ENCODE measurements at places on chromosomes 4 and X.

GRCh38 chrX:6244666-6245065 is 16.0 kb upstream of the NLGN4X start:
- no peak for DNase-seq

DNA sequence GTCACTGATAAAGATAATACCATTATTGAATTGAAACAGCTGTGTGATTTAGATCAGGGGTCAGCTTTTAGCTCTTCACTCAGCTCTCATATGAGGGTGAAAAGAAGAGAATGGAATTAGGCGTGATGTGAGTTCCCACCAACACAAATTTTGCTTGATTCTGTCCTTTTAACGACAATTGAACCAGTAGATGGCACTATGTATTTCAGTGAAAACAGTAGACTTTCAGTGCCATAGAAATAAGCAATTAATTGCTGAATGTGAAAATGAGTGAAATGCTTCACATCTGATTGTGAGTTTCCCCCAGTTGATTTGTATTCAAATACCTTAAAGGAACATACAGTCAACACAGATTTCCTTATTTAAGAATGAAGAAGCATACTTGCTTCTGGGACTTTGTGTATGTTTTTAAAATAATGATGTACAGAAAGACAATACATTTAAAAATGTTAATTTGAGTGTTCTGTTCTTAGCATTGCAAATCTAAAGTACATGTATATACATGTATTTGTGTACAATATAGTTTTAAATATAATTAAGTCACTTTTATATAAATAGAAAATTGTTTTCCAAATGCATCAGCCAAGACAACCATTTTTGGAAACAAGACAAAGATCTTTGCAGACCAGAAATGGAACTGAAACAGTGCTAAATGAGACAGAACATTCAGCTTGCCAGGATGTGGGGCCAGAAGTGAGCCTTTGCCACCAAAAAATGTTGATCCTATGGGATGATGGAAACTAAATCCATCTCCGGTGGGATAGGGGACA is 178.8 kb downstream of the SNCA start:
- no peak for DNase-seq

DNA sequence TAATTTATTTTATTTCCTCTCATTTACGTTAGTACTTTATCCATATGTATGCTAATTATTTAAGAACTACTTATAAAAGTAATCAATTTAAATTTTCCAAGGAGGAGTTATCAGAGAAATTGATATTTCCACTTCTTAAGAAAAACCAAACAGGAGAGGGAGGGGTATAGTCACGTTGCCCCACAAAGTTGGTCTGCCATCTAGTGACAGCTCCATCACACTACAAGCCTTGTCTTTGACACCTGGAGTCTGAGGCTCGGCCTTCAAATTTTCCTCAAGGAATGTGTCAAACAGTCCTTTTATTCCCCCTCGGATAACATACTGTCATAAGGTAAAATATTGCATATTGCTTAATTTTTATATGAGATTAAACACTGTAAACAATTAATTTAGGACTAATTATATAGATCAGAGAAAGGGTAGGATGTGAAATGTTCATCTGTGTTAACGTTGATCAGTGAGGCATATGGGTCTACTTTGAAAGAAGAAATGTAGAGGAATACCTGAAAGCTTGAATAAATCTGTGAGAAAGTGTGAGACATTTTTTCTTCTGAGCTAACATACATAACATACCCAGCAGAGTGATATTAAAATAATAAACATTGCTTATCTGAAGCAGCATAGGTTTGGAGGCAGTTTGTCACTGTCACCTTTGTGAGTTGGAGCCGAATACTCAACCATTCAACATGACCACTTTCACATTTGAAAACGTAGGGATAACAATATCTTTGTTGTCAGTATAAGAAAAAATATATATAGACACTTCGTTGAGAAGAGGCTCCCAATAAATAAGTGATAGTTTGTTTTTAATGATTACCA is 114.4 kb downstream of the GLRA3 start:
- no peak for DNase-seq

DNA sequence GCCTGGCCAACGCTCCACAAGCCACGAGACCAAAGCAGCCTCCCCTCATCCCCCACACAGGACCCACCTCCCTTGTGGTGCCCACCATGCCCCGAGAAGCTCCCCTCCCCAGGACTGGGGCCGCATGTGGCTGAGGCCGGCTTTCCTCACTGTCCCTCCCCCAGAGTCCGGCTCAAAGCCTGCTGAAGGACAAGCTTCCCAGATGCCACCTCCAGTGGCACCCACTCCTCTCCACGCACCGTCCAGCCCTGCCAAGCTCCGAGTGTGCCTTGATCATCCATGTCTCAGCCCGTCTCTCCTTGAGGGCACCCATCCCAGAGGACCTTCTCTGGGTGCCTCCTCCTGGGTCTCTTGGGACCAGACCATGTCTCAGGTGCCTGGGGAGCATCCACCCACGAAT is 58.8 kb upstream of the MXD4 start:
- DNase-seq = no peak

DNA sequence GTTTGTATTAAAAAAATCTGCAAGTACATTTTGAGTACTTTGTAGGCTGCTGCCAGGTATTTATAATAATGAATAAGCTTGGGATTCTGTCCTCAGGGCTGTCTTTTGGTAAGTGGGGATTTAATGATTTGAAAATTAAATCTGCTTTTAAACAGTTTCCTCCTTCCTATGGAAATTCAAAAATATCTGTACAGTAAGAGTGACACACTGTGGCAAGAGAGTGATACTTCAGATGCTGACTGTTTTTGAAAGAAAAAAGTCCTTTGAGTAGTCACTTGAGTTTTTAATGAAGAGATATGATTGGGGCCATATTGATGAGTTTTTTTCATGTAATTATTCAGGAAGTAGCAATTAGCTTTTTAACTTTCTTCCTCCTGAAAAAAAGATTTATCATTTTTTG is 49.2 kb downstream of the SMARCAD1 start:
- DNase-seq = no peak

Measured in activated effector memory CD4-positive, alpha-beta T cell treated with Interleukin-2 at 50 U/mL for 16 hours (primary cell).